ENCODE measurements at places on chromosomes 13 and 19. TPM values are rescaled to one million over a fixed set of nuclear protein-coding genes. Genes with fewer than 3 reads are reported as not detected.

DNA sequence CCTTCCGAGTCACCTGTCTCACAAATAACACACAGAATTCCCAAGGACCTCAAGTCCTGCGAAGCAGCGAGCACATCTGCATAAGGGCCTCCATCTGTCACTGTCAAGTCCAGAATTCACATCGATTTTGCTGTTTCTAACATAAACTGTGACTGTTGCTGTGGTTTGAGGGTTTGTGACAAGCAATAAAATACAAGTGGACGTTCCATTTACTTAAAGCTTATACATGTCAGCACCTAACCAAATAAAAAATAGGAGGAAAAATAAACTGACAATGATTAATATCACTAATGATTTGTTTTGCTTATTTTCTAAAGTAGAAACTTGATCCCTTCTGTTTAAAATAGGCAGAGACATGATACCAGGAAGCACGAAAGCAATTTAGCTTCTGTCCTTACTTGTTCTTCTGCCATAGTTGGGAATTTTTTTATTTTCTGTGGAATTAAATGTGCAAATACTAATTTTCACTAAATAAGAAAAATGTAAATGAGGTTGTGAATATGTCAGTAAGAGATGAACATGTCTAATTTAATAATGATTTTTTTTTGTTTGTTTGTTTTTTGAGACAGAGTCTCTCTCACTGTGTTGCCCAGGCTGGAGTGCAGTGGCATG is 279.1 kb downstream of the FGF9 start:
- no peak for DNase-seq
- H3K27ac ChIP-seq = no peak overlapping the region

DNA sequence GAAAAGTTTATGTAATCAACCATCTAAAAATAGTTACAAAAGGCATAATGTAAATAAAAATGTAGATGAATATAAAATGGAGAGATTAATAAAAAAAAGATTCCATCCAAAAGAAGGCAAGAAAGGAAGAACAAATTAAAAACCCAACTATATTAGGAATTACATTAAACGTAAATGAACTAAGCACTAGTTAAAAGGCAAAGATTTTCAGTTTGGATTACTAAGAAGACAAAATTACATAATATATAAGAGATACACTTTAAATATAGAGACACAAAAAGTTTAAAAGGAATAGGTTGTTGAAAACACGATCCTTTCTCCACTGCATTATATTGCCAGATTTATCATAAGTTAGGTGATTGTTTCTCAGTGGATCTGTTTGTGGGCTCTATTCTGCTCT is 27.3 kb downstream of the NUFIP1 start:
- no peak for DNase-seq
- no peak overlapping the region for H3K4me3 ChIP-seq
- no peaks in the 10 kb centered on the region for H3K4me1 ChIP-seq
- peaks cover 31% of the 10 kb centered on the region for H3K36me3 ChIP-seq
- H3K27me3 ChIP-seq = no peaks in the 10 kb centered on the region

DNA sequence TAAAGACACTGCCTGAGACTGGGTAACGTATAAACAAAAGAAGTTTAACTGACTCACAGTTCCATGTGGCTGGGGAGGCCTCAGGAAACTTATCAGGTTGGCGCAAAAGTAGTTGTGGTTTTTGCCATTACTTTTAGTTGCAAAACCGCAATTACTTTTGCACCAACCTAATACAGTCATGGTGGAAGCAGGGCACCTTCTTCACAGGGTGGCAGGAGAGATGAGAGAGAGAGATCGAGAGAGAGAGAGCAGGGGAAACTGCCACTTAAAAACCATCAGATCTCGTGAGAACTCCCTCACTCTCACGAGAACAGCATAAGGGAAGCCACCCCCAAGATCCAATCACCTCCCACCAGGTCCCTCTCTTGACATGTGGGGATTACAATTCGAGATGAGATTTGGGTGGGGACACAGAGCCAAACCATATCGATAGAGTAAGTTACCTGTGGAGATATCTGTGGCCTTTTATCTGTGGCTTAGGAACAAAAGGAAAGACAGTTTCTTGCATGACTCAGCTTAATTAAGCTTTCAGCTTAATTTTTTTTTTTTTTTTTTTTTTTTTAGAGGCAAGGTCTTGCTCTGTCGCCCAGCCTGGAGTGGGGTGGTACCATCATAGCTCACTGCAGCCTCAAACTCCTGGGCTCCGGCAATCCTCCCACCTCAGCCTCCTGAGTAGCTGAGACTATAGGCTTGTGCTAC is 7.6 kb upstream of the CABP5 start:
- DNase-seq = no peak
- H3K27ac ChIP-seq = no peak overlapping the region
- H3K36me3 ChIP-seq = no peaks in the 10 kb centered on the region
- H3K4me1 ChIP-seq = no peaks in the 10 kb centered on the region

- no peaks in the 10 kb centered on the region for H3K36me3 ChIP-seq
- DNase-seq = no peak
- H3K4me1 ChIP-seq = no peaks in the 10 kb centered on the region
- H3K4me3 ChIP-seq = no peak overlapping the region
- no peaks in the 10 kb centered on the region for H3K27me3 ChIP-seq
- no peak overlapping the region for H3K27ac ChIP-seq
Observed at GRCh38 chr19:50233308-50233910, 30.0 kb downstream of the MYH14 start.

DNA sequence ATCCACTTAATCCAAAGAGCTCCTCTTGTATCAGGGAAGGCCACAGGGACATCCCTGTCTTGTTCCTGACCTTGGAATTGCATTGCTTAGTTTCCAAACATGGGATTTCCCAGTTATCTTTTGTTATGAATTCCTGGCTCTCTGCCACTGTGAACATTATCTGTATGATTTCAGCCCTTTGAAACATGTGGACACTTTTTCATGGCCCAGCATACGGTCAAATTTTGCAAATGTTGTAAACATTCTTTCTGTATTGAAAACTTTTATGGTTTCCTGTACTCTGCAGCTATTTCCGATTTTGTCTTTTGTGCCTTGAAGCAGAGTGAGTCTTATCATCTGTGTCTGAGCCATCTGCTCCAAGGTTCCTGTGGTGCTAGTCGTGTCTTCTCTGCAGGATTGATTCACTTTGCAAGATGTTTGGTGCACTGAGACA is 4.5 kb upstream of the CFAP97D2 start:
- H3K36me3 ChIP-seq = no peaks in the 10 kb centered on the region
- no peaks in the 10 kb centered on the region for H3K27me3 ChIP-seq
- no peak overlapping the region for H3K27ac ChIP-seq
- no peak for DNase-seq

DNA sequence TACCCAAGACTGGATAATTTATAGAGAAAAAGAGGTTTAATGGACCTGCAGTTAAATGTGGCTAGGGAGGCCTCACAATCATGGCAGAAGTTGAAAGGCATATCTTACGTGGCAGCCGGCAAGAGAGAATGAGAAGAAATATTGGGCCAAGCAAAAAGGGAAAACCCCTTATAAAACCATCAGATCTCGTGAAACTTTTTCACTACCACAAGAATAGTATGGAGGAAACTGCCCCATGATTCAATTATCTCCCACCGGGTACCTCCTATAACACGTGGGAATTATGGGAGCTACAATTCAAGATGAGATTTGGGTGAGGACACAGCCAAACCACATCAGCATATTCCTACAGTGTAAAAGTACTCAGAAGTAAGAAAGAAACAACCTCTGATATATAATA is 4.7 kb upstream of the KBTBD7 start:
- H3K36me3 ChIP-seq = no peaks in the 10 kb centered on the region
- H3K27me3 ChIP-seq = no peaks in the 10 kb centered on the region
- DNase-seq = no peak
- H3K4me3 ChIP-seq = no peak overlapping the region

GRCh38 chr19:17680230-17680722 is 7.9 kb downstream of the UNC13A start:
- no peaks in the 10 kb centered on the region for H3K36me3 ChIP-seq
- no peak overlapping the region for H3K27ac ChIP-seq
- DNase-seq = peak; percentile 58
- peaks cover under 1% of the 10 kb centered on the region for H3K27me3 ChIP-seq
- peak overlapping the region; percentile 15 for H3K4me3 ChIP-seq
- peaks cover 7% of the 10 kb centered on the region for H3K4me1 ChIP-seq

DNA sequence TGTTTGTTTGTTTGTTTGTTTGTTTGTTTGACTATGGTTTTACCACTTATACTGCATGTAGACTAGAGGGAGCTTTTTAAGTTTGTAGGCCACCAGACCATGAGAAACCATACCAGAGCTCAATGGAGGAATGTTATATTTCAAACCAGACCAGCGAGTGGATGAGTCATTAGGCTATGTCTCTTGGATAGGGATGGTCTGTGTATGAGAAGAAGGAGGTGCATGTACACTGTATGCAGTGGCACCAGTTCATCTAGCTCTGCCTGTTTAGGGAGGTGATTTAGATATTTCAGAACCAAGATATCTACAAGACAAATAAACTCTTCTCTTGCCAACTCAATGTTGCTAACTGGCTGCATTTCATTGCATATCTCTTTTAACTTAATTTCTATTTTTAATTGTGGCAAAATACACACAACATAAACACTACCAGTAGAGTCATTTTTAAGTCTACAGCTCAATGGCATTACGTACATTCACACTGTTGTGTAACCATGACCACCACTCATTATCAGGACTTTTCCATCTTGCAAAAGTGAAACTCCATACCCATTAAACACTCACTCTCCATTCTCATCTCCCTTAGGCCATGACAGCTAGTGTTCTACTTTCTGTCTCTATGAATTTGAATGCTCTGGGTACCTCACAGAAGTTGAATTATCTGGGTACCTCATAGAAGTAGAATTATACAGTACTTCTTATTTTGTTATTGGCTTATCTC is 29.2 kb downstream of the SYDE1 start:
- H3K4me3 ChIP-seq = no peak overlapping the region
- no peak for DNase-seq
- H3K27ac ChIP-seq = no peak overlapping the region
- no peaks in the 10 kb centered on the region for H3K36me3 ChIP-seq

GRCh38 chr13:29993716-29994488 is 143.5 kb upstream of the UBL3 start:
- no peak overlapping the region for H3K4me3 ChIP-seq
- DNase-seq = peak; percentile 22
- no peaks in the 10 kb centered on the region for H3K36me3 ChIP-seq
- H3K27me3 ChIP-seq = no peaks in the 10 kb centered on the region
- H3K27ac ChIP-seq = no peak overlapping the region

DNA sequence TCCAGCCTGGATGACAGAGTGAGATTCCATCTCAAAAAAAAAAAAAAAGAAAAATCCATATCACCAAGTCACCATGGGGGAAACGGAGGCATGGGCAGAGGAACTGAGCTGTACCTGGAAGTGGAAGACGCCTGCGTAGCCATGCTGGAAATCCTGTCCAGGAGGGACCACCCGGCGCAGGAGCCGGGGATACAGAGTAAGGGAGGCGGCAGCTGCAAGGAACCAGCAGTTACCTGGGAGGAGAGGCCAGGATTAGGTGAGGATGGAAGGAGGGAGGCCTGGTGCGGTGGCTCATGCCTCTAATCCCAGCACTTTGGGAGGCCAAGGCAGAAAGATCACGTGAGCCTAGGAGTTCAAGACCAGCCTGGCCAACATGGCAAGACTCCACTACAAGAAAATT is 2.0 kb downstream of the CAPN12 start:
- no peaks in the 10 kb centered on the region for H3K36me3 ChIP-seq
- H3K27ac ChIP-seq = no peak overlapping the region
- no peaks in the 10 kb centered on the region for H3K27me3 ChIP-seq

- peaks cover 93% of the 10 kb centered on the region for H3K27me3 ChIP-seq
- DNase-seq = peak; percentile 47
- H3K4me1 ChIP-seq = peaks cover 6% of the 10 kb centered on the region
- H3K4me3 ChIP-seq = no peak overlapping the region
- no peak overlapping the region for H3K27ac ChIP-seq
- no peaks in the 10 kb centered on the region for H3K36me3 ChIP-seq
Observed at GRCh38 chr19:41997121-41997850, 3.3 kb upstream of the ATP1A3 start.

DNA sequence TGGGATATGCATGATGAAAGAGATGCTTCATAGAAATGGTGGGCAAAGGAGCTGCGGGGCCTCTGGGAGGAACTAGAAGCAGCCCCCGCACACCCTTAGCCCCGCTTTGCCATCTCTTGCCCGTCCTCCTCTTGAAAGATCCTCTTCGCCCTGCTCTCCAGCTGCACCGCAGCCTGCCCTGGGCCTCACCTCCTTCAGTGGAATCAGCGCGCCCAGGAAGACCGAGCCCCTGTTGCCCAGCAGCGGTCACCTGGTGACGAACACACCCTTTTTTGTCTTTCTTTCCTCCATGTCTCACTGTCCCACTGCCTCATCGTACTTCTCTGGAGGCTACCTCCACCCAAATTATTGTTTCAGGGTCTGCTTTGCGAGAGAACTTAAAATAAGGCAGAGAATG is 807.6 kb downstream of the UQCRFS1 start:
- H3K27ac ChIP-seq = no peak overlapping the region
- peaks cover 14% of the 10 kb centered on the region for H3K4me1 ChIP-seq
- H3K36me3 ChIP-seq = no peaks in the 10 kb centered on the region
- H3K4me3 ChIP-seq = no peak overlapping the region

DNA sequence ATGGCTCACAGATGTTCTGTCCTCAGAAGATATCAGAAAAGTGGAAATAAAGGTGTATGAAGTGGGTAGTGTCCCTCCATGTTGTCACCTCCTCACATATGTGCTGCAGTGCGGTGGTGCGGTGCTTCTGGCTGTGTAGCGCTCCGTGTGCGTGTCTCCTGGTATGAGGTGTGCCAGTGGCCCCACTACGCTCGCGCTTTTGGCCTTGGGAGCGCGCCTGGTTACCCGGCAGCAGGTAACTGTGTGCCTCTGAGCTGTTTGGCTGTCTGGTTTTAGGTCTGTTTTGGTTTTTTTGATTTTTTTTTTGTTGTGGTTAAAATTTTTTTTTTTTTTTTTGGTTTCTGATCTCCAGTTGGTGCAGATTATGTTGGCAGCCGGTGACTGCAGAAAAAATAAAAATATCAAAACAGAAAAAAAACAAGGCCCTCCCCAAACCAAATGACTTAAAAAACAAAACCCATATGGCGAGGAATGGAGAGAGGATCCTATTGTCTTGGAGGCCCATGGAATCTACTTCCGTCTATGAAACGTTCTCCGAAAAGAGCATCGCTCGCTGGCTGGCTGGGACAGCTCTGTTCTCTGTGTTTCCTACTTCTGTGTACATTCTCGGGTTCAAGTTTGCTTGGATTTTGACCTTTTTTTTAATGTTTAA is 7.9 kb downstream of the HNRNPL start:
- peaks cover 95% of the 10 kb centered on the region for H3K36me3 ChIP-seq
- DNase-seq = no peak
- H3K27ac ChIP-seq = peak overlapping the region; percentile 24

Gene CEACAM20
- not detected for total RNA-seq

Gene PALM3
- total RNA-seq = 0.30 TPM

Gene CYP4F3
- not detected for total RNA-seq

Gene IL27RA
- 7.1 TPM for total RNA-seq

Gene ZNF880
- total RNA-seq = 25.3 TPM
